ENCODE measurements at places on chromosomes 3 and 15. TPM values are rescaled to one million over a fixed set of nuclear protein-coding genes. Genes with fewer than 3 reads are reported as not detected.

Gene SYNPR
- polyA plus RNA-seq = not detected

Gene LRRC34
- 0.20 TPM for polyA plus RNA-seq

Gene SPINK8
- 2.6 TPM for polyA plus RNA-seq

Gene RASGRF1
- polyA plus RNA-seq = 0.02 TPM

Gene TRH
- polyA plus RNA-seq = not detected

Gene TMEM89
- not detected for polyA plus RNA-seq

Gene KNL1
- polyA plus RNA-seq = 2.6 TPM

Gene CACNA2D3
- polyA plus RNA-seq = 1.7 TPM

Gene TMC3
- not detected for polyA plus RNA-seq

Gene INSYN1
- 12.8 TPM for polyA plus RNA-seq

Gene SPTBN5
- polyA plus RNA-seq = 9.3 TPM

Gene SNAPC5
- polyA plus RNA-seq = 18.5 TPM

Gene LSAMP
- polyA plus RNA-seq = 0.10 TPM

Gene TNIK
- 2.2 TPM for polyA plus RNA-seq

Gene RBPMS2
- polyA plus RNA-seq = 7.9 TPM

Gene SEMA3B
- polyA plus RNA-seq = 7.8 TPM

Gene IL16
- polyA plus RNA-seq = 2.6 TPM

Gene ZNF280D
- polyA plus RNA-seq = 7.1 TPM

Gene ANKRD34C
- not detected for polyA plus RNA-seq

Gene ATP6V1A
- 16.1 TPM for polyA plus RNA-seq

Gene OXSR1
- polyA plus RNA-seq = 27.5 TPM

Gene CRABP1
- not detected for polyA plus RNA-seq

Gene KLHL6
- 0.16 TPM for polyA plus RNA-seq

Gene PRKAR2A
- polyA plus RNA-seq = 7.2 TPM

Gene CACNA2D2
- polyA plus RNA-seq = 0.31 TPM

Gene CLDN16
- 0.05 TPM for polyA plus RNA-seq

Gene LSM3
- polyA plus RNA-seq = 10.8 TPM

Gene LDHAL6B
- polyA plus RNA-seq = not detected

Gene HHLA2
- polyA plus RNA-seq = not detected

Gene CRBN
- 15.5 TPM for polyA plus RNA-seq

Gene DPH3
- polyA plus RNA-seq = 5.2 TPM

Gene CCR4
- 0.06 TPM for polyA plus RNA-seq

Gene CGGBP1
- polyA plus RNA-seq = 24.9 TPM

Gene FBN1
- 6.4 TPM for polyA plus RNA-seq

Gene MANF
- 82.3 TPM for polyA plus RNA-seq

Gene CAND2
- 0.84 TPM for polyA plus RNA-seq

Gene ALDH1A2
- 0.24 TPM for polyA plus RNA-seq

Gene LRTM1
- not detected for polyA plus RNA-seq

Gene SLC22A14
- polyA plus RNA-seq = 0.19 TPM

Gene DNAJC13
- 7.4 TPM for polyA plus RNA-seq

Gene DNAJB11
- polyA plus RNA-seq = 30.7 TPM

Gene AP3B2
- polyA plus RNA-seq = 2.8 TPM

Gene MTMR10
- 11.7 TPM for polyA plus RNA-seq

Gene CD96
- 0.88 TPM for polyA plus RNA-seq

Gene CCDC13
- 0.53 TPM for polyA plus RNA-seq

Gene ZNF80
- polyA plus RNA-seq = 0.05 TPM

Gene PSMD2
- polyA plus RNA-seq = 50.1 TPM

Gene COL8A1
- 1.4 TPM for polyA plus RNA-seq

Gene PTX3
- polyA plus RNA-seq = 0.40 TPM

Gene SLC24A5
- not detected for polyA plus RNA-seq
